NCI-H187 (cell line): ENCODE measurements at places on chromosomes 2 and 18.

GRCh38 chr2:104929663-104930062 lies 75.7 kb downstream of the POU3F3 start:
- no peak for DNase-seq

DNA sequence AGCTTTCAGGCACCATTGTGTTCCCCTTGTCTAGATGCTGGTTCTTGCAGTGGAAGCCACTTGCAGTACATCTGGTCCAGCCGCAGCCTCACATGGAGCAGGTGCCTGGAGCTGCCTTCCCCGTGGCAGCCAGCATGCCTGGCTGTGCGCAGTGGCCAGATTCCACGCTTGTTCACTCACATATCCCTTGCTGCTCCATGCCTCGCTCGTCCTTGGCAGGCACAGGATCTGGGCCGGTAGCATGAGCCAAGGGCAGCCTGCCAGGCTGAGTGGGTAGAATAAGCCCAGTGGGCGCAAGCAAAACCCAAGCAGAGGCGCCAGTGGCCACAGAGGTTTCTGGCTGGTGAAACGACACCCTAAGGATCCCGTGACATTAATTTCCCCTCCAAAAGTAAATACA lies 20.6 kb downstream of the TMX3 start:
- DNase-seq = no peak

DNA sequence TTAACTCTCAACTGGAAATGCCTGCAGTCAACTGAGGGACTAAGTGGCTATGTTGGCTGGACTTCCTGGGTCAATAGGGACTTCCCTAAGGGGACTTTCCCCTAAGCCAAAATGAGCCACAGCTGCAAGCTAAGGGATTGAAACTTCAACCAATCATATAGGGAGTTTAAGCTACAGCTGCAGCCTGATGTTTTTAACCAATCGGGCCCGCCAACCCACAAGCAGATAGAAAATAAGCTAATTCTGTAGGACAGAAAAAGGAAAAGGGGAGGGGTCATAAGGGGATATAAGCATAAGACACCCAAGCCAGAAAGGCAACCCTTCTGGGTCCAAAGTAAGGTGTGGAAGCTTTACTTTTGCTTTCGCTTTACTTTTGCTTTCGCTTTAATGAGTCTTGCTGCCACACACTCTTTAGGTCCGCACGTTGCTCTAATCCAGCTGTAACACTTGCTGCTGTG lies 927.5 kb downstream of the ERBB4 start:
- DNase-seq = peak; percentile 0

DNA sequence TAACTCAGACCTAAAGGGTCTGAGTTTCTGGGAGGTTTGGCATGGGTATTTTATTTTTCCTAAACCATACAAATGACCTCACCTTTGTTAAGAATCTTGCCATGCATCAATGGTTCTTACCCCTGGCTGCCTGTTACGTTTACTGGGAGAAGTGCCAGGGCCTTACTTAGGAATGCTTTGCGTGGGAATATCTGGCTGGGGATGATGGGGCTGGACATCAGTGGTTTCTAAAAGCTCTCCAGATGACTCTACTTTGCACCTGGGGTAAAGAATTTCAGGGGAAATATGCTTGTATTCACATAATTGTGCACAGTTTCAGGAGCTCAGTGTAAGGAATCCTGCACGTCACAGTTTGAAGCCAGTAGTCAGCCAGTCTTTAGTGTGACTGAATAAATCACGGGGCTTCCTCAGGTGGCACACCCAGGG lies 18.2 kb upstream of the DAW1 start:
- no peak for DNase-seq

DNA sequence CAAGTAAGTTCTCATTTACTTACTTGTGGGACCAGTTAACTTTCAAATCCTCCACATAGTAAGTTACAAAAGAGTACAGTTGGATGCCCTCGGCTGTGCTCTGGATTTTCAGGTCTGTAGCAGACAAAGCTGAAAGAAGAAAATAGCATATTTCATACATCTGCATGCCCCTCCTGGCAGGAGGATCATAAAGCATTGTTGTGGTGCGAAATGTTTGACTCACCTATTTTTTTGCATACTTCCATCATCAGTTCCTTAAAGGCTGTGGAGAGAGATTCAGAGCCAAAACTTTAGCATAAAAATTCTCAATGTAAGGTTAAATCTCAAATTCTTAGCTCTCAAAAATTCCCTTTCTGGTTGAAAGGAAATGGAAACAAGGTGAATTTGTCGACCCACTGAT lies 70.8 kb upstream of the LPIN2 start:
- DNase-seq = no peak

DNA sequence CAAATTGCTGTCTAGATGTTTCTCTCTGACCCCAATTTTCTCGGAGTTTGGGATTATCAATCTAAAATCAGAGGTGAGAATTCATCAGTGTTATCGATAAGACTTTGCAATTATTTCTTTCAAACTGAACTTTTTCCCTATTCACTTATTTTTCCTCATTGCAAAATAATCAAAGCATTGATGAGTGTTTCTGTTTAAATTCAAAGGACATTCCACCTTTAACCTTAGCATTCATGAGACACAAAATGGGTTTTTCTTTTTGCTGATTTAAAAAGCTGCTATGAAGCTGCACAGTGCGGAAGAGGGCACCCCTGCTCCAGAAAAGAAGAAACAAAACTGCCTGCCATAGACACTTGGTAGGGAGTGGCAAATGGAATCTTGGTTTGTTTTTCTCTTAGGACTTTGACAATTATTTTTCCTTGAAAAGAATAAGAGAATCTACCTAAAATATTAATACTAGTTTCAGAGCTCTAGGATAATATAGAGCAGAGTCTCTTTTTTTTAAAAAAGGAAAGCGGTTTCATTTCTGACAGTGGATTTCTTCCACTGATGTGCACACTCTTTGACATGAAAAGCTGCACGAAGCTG lies 203.4 kb downstream of the TGIF1 start:
- no peak for DNase-seq

GRCh38 chr18:811892-812375 lies at the start of gene YES1:
YES1 (minus strand) TSS chr18:812242; CDS start chr18:756827, 55,415 bp downstream.
- DNase-seq = no peak

GRCh38 chr2:143433251-143433650 lies 304.0 kb downstream of the ARHGAP15 start:
- no peak for DNase-seq

DNA sequence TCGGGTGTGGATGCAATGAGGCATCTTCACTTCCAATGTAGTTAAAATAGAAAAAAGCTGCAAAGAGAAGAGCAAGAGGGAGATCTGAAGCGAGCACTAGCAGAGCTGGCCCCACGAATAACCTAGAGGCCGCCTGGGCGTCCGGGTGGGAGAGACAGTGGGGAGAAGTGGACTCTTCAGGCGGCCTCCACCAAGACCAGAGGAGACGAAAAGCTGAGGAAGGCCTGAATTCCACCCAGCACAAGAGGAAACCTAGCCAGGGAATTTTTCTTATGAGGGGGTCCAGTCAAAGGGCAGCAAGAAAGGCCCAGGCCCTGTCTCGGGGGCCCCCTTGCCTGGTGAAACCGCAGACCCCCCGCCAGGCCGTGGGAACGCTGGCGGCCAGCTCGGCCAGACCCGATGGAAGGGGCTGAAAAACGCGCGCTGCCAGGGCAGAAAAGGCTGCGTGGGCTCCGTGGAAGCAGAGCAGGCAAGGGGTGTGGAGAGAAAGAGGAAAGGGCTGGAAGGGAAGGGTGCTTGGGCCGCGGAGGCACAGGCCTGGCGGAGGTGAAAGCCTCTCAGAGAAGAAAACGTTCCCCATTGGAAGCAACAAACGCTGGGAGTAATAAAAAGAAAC lies 69.2 kb downstream of the KCTD1 start:
- DNase-seq = no peak

GRCh38 chr2:216665242-216665641 lies 30.1 kb downstream of the IGFBP5 start:
- no peak for DNase-seq

DNA sequence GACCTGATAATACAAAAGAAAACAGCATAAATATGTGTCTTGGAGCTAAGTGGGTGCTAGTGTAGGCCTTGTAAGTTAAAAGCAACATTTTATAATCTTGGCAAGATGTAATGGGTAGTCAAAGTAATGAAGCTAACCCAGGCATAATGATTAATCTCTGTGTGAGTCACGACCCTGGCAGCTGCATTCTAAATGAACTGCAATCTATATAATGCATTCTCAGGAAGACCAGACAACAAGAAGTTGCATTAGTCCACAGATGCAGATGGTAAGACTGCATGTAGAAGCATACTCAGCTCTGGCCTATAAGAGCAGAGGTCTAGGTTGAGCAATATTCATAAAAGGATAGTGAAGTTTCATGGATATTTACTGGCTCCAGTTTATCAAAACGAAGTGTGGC lies 85.6 kb upstream of the ETAA1 start:
- no peak for DNase-seq

DNA sequence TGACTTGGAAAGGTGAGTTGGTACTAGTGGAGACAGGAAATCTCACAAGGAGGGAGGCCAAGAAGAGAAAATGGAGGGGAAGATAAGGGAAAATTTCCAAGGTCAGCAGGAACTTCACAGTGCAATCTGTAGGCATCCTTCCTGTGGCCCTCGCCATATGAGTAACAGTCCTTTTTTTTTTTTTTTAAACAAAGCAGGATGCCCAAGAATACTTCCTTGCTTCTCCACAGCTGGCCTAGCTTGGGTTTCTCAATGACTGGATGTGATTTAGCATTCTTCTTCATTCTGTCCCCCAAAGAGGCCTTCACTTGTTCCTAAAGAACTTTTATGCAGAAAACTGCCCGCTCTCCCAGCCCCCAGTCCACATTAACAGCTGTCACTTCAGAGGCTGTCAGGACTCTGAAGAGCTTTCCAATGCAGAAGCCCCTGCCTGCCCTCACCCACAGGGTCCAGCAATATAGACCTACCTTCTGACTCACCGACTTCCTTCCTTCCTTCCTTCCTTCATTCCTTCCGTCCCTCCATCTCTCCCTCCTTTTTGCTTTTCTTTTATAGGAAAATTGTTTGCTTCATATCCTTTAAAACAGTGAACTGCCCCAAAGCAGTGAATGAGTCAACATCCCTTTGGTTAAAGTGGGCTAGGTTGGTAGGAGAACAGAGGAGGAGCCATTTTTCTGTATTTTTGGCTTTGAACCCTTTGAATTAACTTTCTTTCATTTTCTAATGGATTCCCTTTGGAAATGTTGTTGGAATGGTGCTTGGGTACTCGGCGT lies 172.0 kb downstream of the MGAT5 start:
- DNase-seq = no peak

GRCh38 chr2:12676771-12677170 lies 40.0 kb upstream of the TRIB2 start:
- DNase-seq = no peak

DNA sequence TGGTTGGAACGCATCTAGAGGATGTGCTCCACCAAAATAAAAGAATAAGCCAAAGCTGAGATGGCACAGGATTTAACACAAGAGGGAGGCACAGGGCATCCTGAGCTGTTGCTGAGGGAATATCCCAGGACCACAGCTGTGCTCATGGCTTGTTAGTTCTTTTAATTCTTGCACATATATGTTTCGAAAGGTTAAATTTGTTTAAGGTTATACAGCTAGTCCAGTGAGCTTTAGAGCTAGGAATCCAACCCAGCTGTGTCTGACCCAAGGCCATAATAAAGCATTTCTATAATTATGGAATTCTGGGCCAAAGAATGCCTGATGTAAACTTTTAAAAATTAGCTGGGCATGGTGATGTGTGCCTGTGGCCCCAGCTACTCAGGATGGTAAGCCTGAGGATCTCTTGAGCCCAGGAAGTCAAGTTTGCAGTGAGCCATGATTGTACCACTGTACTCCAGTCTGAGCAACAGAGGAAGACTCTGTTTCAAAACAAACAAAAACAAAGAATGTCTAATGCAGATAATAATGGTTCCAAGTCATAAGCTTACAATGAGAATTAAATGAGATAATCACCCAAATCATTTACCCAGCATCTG lies 66.4 kb upstream of the CCBE1 start:
- no peak for DNase-seq

DNA sequence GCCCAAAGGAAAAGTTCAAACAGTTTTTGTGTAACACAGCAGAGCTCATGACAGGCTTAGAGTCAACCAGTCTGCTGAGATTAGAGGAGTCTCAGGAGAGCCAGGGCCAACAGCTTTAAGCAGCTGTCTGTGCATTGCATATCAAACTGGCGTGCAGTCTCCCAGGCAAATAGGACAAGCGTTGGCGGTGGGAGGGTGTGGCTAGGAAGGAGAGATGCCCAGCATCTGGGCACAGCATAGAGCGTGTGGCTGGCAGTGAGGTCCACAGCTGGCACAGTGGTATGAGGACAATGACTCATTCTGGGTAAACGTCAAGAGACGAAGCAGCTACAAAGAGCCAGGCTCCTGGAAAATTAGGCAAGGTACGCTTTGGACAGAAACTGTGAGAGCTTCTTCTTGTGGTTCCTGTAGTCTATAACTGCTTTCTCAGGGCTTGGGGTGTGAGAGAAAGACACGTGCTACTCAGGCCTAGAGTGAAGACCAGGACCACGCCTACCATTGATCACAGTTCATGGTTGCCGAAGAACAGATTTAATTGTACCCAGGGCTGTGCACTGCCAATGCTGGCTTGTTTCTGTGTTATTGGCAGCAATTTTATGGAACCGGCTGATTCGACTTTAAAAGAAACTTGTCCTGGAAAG lies 14.8 kb downstream of the ZAP70 start:
- no peak for DNase-seq

DNA sequence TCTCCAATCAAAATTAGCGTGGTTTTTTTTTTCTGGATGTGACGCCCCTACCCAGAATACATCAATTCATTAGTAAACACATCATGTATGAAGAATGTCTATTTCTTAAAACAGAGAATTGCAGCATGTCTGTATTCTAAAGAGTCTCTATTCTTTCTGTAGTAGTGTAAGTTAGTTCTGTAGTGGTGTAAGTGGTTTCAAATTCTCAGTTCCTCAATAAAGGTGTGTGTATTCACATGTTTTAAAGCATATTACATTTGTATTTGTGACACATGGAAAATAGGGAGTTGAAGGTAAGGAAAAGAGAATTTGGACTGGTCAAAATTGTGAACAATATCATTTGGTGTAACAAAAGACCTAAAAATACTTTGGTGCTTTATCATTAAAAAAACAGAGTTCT lies 8.0 kb upstream of the GPR75 start:
- no peak for DNase-seq

DNA sequence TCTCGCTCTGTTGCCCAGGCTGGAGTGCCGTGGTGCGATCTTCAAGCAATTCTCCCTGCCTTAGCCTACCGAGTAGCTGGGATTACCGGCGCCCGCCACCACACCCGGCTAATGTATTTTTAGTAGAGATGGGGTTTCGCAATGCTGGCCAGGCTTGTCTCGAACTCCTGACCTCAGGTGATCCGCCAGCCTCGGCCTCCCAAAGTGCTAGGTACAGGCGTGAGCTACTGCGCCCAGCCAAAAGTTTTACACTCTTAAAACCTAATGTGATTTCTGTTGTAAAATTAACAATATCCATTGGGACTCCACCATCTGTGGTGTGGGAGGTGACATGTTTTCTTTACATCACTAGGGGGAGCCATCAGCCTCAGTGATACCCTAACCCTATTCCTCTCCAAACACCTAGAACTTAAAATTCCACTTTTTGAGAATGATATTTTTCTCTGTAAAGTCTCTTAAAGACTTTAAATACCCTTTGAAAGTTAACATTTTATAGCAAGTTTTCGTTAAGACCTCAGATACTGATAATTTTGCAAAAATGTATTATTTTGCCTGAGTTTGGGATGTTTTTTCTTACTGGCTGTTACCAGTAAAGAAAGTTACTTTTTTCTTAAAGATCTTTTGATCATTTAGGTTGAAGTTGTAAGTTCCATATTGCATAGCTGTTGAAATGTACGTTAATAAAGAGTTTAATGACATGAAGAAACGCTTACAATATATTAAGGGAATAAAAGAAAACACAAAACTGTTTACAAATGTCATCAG lies 11.6 kb upstream of the EIF2AK2 start:
- no peak for DNase-seq
